Urinary bladder (tissue), 4 donors: ENCODE measurements at places on chromosomes 6 and 20.

DNA sequence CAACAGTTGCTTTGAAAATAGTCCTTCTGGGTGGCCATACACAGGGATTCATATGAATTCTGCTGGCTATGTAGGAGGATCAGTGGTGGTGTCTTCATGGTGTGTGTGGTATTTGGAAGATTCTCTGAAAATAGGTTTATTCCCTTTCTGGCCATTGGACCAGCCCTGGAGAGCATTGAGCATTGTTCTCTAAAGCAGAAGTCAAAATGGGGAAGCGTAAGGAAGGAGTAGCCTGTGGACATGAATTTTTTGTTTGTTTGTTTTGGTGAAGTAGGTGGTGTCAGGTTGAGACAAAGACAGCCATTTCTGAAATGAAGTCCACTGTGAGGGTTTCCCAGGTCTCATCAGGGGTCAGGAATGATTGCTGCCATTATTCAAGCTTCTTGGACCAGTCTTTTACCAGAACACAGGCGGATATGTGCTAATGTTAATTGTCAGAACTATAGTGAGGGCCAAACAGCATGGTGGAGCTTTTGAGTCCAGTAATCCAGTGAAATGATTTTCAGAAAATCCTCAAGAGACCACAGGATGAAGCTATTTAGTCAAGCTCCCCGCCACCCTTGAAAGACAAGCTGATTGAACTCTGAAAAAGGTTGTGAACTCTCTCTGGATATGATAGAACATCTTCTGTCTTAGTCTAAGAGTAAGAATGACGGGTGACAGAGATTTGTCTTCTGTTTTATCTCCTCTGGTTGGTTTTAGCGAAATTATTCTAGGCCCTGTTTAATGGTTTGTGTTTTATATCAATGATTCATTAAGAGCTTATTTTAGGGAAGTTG, 60.0 kb downstream of the DNAH8 start:
- DNase-seq = no peak

- peak; percentile 84 for DNase-seq
Observed at GRCh38 chr6:121435444-121436069, at the start of gene GJA1. TSS of gene GJA1 (plus strand) at chr6:121435646. CDS start at chr6:121446848, 11,202 bp downstream.

DNA sequence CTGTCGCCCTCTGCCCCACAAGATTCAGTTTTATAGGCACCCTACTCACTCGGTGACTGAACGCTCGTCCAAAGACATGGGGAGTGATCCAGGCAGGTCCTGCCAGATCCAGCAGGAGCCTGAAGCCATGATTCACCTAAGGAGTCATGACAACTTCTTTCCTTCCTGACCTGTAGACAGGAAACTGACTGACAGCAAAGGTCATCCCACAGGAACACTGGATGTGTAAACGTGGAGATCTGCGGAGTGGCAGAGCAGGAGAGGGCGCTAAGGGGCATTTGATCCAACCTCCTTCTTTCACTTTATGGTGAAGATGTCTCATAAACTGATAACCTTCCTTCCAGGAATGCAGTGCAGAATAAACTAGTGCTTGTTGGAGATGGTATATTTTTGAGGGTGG, 192.2 kb downstream of the GJA10 start:
- no peak for DNase-seq

DNA sequence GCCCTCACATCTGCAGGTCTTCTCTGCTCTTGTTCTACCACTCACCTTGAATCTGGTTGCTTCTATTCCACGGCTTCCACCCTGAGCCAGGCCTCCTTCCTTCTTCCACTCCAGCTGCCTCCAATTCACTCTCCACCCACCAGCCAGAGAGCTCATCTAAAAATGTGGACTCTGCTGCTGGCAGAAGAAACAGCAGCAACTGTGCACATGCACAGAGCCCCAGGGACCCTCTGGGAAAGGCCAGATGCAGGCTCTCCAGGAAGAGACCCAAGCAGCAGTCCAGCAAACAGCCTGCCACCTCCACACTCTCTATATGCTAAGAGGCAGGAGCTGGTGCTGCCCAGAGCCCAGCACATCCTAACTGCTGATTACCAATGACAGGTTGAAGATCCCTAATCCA, 162.6 kb upstream of the TOP1 start:
- no peak for DNase-seq

DNA sequence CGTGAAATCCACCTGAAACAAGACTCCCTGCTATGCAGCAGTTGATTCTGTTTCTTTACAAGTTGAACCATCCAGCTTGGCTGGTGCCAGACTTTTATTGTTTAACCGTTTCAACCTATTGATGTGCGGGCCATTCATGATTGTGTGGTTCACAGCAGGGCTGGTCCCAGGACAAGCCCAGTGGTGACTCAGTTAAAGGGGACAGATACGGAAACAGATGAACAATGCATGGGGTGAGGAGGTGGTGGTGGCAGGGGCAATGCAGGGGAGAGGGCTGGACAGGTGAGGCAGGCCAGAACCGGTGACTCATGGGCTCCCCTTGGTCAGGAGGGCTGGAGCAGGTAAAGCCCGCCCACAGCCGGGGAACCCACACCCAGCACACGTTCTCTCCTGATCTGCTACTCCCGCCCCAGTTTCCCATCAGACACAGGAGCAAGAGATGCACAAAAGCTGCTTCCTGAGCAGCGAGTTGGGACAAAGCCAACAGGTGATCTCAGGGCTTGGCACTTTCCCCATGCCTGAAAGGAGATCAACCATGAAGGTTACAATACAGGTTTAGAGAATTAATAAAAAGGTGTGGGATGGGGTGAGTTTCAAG, 232.2 kb downstream of the LY86 start:
- peak; percentile 66 for DNase-seq

GRCh38 chr6:155882527-155883333, 427.1 kb upstream of the NOX3 start:
- DNase-seq = no peak

GRCh38 chr20:46606817-46607190, 44.5 kb downstream of the SLC13A3 start:
- DNase-seq = no peak

GRCh38 chr20:54061101-54061881, 9.1 kb downstream of the BCAS1 start:
- DNase-seq = no peak

DNA sequence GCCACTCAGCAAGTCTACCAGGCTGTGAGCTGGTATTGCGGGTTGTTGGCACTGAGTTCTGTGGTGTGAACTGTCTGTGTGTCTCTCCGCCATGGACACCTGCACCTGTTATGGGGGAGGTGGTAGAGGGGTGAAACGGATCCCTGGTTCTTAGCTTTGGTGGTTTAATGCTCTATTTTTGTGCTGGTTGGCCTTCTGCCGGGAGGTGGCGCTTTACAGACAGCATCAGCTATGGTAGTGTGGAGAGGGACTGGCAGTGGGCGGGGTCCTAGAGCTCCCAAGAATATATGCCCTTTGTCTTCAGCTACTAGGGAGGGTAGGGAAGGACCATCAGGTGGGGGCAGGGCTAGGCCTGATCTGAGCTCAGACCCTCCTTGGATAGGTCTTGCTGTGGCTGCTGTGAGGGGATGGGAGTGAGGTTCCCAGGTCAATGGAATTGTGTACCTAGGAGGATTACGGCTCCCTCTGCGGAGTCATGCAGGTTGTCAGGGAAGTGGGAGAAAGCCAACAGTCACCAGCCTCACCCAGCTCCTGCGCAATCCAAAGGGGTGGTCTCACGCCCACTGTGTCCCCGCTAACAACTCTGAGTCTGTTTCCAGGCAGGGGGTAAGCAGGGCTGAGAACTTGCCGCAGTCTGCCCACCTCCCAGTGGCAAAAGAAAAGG, 154.3 kb downstream of the CCDC170 start:
- no peak for DNase-seq

DNA sequence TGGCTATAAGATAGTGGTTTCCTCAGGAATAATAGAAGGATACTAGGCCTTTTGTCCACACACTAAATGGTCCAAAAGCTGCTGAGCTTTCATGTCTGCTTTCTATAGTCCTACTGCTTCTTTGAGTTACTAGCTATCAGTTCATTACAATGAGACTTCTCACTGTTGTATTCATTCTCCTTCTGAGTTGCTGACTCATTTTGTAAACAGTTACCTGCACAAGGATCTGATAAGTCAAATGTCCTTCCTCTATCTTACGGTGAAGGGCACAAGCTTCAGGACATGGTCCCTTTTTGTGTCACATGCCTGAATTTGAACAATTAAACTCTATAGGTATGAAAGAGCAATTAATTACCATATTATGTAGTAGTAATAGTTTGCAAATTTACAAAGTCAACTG, 90.5 kb downstream of the MAN1A1 start:
- no peak for DNase-seq

GRCh38 chr6:105824732-105825131, 261.4 kb upstream of the PRDM1 start:
- no peak for DNase-seq

GRCh38 chr6:134063966-134064445, 11.6 kb upstream of the SLC2A12 start:
- peak; percentile 37 for DNase-seq
